Stimulated activated CD8-positive, alpha-beta memory T cell treated with anti-CD3 and anti-CD28 coated beads, Interleukin-4, amount 100 ng/mL, for 4 hours (primary cell): ENCODE measurements at places on chromosomes 3 and 15.
A peak's percentile ranks its signal among the peaks of the same experiment; 100 is the strongest.

DNA sequence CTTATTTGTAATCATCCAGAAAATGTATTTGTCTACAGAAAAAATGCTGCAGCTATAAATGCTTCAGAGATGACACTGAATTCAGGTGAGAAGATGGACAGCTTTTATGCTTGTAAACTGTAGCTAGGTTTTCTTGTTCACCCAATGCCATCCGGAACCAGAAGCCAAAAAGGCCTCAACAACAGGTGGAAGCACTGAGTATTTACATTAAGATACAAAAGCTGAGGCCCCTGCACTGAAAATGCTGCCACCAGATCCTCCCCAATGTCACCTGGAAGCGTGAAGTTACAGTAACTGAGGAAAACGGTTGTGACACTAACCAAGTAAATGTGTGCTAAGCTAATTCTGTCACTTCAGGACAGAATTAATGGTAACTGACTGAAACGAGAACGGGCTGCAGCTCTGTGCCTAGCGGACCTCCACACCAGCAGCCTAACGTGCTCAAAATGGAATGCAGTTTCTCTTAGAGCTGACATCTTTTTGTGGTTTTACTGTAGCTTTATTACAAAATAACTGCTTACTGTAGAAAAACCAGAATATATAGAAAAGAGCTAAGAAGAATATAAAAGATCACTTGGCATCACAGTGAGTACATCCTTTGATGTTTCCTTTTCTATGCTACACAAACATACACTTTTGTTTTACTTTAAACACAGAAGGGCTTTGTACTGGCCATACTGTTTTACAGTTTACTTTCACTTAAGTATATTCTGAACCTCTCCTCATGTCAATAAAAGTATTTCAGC is 7.6 kb downstream of the CHSY1 start:
- DNase-seq, result no peak

GRCh38 chr15:39327005-39327730 is 253.7 kb upstream of the THBS1 start:
- no peak for DNase-seq

DNA sequence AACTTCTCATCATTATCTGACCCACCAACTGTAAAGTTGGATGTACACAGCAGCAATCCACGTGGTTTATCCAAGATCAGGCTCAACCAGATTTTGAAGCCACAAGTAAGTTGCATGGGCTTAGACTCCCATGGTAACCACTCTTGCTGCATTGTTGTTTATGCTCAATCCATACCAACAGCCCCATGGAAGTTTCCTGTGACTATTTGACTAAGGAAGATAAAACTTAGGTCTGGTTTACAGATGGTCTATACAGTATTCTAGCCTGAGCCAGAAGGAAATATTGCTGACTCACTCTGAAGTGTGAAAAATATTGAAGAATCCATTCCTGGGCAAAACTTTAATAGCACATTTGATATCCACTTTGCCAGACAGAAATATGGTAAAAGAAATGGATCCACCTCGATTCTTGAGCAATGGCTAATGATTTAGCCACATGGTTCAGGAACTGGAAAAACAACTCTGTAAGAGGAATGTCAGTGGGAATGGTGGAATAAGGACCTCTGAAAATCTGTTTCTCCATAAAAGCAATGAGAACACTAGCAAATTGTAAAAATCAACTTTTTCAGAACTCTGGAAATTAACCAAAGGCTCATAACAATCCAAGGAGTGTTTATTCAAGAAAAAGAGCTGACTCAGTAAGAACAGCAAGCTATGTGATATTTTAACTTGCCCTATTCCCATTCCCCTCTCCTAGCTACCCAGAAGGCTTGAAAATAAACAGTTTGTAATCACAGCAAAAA is 162.9 kb upstream of the STT3B start:
- DNase-seq, result no peak

GRCh38 chr3:14371573-14372474 is 30.6 kb upstream of the SLC6A6 start:
- DNase-seq, result no peak

- no peak for DNase-seq
Observed at GRCh38 chr3:7759630-7760029, 742.0 kb upstream of the LMCD1 start.

DNA sequence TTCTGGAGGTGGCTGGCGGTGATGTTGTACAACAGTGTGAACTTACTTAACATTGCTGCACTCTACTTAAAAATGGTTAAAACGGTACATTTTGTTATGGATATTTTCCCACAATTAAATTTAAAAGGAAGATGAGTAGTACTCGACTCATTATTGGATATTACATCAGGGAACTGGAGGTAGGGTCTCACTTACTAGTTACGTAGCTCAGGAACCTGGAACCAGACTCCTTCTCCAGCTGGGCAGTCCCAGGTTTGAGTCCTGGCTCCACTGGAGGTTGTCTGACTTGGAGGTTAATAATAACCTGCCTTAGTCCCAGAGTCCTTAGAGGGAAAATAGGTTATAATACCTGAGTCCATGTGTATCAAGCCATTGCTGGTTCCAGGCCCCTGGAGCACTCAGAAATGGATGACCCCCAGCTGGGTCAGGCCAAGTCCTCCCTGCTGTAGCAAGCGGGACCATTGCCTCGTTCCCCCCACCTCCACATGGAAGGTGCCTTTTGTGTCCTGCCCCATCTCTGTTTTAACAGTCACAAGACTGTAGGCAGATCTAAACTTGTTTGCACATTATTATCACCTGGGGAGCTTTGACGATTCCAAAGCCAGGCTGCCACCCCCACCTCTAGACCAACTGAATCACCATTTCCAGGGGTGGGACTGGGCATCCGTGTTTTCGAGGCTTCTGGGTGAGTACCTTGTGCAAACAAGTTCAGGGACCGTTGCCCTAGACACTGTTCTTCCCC is 126.6 kb downstream of the IGF1R start:
- no peak for DNase-seq

DNA sequence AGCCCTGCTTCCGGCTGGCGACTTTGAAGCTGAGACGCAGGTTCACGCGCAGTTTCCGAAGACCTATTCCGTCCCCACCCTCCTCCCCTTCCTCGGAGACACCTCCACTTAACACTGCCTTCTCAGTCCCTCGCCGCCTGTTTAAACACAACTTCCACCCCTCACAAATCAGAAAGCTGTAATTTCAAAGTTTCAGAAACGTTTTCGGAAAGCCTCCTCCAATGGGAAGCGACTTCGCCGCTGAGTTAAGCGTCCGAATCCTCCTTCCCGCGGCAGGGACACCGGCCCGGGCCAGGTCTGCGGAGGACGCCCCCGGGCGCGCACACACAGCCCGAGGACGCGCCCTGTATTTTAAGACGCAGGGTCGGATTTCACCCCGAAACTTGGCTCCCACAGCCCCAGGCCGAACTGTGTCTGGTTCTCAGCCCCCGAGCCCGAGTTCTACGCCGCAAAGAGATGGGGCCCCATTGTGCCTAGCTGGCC is 559 bp upstream of the LRRN1 start:
- peak; percentile 17 for DNase-seq
